Globus pallidus (tissue), 1 donor: ENCODE measurements at places on chromosomes 4 and X.

DNA sequence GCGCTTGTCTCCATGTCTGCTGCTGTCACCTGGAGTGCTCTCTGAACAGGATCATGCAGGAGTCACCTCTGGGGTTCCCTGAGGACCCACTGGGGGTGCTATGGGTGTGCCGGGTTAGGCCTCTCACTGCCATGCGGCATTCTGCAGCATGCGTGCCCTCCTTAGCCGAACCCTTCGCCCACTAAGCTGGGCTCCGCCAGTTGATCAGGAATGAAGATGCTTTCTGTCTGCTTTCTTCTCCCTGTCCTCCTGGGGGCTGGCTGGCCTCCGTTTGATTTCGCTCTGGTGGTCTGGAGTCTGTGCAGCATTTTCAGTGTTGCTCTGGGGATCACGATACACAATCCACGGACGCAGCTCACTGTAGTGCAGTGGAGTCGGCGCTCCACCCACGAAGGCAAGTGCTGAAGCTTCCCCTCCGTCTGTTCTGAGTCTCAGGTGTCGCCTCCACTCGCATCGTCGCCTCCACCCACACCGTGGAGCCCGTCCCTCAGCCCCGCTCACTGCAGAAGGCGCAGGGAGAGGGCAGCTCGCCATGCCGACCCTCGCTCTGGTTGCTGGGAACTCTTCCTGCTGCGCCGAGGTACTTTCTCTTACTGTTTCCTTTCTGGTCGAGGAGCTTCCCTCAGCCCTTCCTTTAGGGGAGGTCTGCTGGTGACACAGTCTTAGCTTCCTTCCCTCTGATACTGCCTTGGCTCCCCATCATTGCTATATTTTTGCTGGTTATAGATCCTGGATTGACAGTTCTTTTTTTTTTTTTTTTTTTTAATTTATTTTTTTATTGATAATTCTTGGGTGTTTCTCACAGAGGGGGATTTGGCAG, 29.2 kb downstream of the LETM1 start:
- no peak for DNase-seq

DNA sequence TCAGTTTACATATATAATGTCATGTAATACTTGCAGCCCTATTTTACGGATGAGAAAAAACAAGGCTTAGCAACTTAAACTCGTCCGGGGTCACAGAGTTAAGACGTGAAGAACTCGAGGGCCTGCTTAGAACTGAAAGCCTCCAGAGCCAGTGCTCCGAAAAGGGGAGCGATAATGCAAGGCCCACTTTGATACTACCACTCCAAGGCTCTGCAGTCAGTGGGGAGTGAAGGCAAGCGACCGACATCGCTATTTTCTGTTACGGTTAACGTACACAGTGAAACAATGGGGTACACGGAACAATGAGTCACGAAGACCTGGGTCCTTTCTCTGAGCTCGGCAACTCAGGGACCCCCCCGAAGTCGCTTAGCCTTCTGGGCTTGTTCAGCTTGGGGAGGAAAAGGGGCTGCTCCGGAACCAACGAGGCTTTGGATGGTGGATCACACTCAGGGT, 965 bp downstream of the PPA2 start:
- no peak for DNase-seq

GRCh38 chrX:115138040-115138439, 51.2 kb upstream of the RBMXL3 start:
- no peak for DNase-seq

- DNase-seq: no peak
Measured at GRCh38 chr4:75542824-75543223, 13.0 kb upstream of the ODAPH start.

DNA sequence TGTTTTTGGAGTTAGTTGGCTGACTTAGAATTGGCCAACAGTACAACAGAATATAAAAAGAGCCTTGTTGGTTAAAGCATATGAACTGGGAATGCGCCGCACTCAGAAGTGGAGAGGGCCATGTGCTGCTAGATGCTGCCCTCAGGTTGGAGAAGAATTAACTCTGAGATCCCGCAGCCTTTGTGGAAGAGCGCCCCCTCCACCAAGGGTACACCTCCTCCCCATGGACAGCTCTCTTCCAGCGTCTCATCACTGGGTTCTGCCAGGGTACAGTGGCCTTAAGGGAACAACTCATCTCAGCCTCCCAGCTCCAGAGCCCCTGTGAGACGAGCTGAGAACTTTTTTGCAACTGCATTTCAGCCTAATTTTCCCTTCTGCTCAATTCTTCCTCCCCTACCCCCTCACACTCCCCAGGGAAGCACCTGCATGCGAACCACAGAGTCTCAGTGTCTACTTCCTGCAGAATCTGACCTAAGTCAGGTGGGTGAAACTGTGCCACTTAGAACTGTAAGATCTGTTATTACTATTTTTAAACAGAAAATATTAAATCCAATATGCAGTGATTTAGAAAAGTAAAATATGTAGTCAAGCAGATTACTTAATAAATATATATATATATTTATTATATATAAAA, 380.6 kb downstream of the RAB28 start:
- no peak for DNase-seq

GRCh38 chr4:164888096-164888715, 11.2 kb downstream of the APELA start:
- no peak for DNase-seq

GRCh38 chr4:108533876-108534275, 86.5 kb upstream of the RPL34 start:
- DNase-seq: no peak

DNA sequence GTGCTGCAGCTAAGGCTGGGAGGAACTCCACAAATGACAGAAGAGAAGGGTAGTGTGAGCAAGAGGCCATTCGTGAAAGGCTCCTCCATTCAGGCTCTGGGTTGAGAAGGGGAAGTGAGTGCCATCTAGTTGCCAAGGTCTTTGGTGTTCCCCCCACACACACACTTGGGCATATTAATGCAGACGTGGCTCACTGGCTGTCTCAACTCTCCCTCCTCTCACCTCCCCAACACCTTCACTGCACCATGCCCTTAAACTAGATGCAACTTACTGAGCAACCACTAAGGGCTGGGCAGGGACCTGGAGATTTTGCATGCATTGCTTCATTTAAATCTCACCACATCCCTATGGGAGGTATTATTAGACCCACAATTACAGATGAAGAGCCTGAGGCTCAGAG, 8.7 kb downstream of the CLRN2 start:
- no peak for DNase-seq

- no peak for DNase-seq
Measured at GRCh38 chr4:156901871-156902270, 69.7 kb downstream of the PDGFC start.

- DNase-seq: no peak
Measured at GRCh38 chrX:3651277-3651676, 62.2 kb downstream of the PRKX start.

GRCh38 chrX:40081679-40082068, 16.1 kb downstream of the BCOR start:
- no peak for DNase-seq

GRCh38 chr4:30256116-30256832, 463.9 kb upstream of the PCDH7 start:
- no peak for DNase-seq

DNA sequence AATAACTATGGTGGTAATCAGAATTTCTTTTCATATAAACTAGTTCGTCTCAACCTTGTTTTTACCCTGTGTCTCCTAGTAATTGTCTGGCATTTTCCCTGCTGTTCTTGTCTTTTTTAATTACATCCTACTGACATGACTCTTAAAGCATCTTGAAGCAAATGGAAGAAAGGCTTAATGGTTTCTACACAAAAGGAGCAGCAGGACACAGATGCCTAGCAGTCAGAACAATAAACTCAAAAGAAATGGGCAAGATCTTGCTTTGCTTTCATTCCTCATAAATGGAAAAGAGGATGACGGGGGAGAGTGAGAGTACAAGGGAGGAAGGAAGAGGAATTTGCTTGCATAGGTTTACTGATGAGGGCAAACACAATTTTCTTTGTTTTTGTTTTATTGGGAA, 293.2 kb upstream of the EMCN start:
- DNase-seq: no peak

DNA sequence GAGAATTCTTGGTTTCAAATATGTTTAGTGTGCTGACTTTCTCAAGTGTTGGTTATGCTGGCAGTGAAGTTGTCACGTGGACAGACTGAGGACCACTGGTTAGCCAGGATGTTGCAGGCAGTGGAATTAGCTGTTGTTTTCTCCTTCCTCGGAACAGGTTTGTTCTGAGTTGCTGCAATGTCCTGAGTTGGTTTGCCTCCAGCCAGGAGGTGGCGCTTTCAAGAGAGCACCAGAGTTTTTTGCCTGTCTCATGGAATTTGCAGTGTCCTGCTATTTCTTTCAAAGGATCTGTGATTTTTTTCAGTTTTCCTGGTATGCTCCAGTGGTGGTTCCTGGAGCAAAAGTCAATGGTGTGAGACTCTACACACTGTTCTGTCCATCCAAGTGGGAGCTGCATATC, 158.1 kb upstream of the CXorf66 start:
- DNase-seq: no peak
